ENCODE measurements at places on chromosomes 2 and 18.

GRCh38 chr2:120545521-120546047, 190.1 kb upstream of the GLI2 start:
- DNase-seq: no peak

- no peak for DNase-seq
These were observed 103.0 kb upstream of the ITGB6 start for GRCh38 chr2:160303076-160303475.

- DNase-seq: no peak
These were observed 82.3 kb downstream of the ARHGAP28 start for GRCh38 chr18:6811816-6812215.

GRCh38 chr18:52009958-52010357, 330.0 kb upstream of the DCC start:
- DNase-seq: no peak

- no peak for DNase-seq
These were observed 558.8 kb downstream of the MBD2 start for GRCh38 chr18:53665701-53666100.

All from endodermal cell (in vitro differentiated cells).